Motor neuron (in vitro differentiated cells): ENCODE measurements at places on chromosomes 16 and 17. TPM values are rescaled to one million over a fixed set of nuclear protein-coding genes. Genes with fewer than 3 reads are reported as not detected.

ATP5PD gene
- total RNA-seq, result 384 TPM in 2 replicates

KRTAP4-4 gene
- total RNA-seq, result not detected in 2 replicates

DNA sequence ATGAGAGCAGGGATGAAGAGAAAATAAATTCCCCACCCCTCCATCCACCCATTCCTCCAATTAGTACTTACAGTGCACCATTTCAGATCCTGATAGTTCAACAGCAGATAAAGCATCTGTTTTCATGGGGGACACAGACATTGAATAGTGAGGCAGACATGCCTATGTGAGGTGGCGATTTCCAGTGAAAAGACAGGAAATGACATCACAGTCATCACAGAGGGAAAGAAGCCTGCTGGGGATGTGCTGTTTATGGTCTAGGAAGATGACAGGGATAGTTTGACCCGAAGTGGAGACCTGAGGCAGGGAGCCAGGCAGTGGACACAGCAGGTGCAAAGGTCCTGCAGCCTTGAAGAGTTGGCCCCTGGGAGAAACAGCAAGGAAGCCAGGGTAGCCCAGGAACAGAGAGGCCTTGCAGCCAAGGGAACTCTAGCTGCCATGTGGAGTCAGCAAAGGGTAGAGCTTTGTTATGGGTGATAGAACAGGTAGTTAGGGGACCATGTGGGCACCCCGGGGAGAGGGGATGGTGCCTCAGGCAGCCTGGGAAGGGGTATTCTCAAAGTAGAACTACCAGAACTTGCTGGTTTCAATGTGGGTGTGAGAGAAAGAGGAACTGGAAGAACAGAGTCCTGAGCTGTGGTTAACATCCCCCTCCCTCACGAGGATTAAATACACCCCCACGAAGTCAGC is 256.6 kb downstream of the CPPED1 start:
- ATAC-seq, result no peak

GRCh38 chr17:19316761-19317358 is 45.7 kb downstream of the B9D1 start:
- peak; percentile 1 for ATAC-seq

DNA sequence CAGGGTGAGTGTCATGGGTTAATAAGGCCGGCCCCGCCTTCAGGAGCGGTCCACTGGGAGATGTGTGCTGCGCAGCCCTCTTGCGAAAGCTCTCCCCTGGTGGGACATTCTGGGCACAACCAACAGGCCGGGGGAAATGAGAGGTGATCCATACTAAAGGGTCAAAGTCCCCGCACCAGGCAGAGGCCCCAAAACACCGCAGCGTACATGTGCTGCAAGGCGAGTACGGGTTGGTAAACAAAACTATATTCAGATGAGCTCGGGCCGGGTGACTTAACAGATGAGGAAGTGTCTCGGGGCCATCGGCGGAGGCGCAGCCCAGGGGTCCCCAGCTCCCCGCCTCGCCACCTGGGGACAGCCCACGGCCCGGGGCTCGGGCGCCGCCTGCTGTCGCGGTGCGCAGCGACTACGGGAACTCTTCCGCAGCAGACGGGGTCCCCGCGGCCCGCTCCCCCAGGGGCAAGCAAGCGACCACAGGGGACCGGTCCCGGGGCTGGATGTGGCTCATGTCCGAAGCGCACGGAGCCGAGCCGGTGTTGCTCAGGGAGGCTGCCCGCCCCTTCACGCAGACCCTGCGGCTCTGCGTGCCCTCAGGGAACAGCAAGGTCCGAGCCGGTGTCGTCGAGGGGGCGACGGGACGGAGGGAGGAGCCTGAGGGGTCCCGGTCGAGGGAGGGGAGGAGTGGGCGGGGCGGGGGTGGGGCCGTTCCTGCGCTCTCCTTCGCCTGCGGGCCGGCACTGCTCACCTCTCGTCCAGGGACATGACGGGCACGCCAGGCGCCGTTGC is at the start of gene RAB37:
TSS of gene RAB37 (plus strand) at position 744 of the 786 bp plus-strand sequence. CDS start at position 761, 17 bp downstream.
- peak; percentile 81 for ATAC-seq

DNA sequence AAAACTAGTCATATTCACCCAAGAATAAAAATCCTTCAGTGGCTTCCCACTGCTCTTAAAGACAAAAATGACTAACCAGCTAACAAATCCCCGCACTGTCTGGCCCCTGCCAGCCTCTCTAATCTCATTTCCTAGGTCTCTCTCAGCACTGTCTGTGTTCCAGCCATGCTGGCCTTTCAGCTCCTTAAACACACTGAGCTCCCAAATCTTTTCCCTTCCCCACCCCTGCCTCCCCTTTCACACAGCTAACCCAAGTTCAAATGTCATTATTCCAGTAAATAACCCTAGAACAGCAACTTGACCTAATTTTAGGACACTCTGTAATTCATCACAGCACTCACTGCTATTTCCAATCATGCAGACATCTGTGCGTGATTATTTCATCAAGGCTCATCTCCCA is 7.8 kb downstream of the SHCBP1 start:
- ATAC-seq, result no peak

DNA sequence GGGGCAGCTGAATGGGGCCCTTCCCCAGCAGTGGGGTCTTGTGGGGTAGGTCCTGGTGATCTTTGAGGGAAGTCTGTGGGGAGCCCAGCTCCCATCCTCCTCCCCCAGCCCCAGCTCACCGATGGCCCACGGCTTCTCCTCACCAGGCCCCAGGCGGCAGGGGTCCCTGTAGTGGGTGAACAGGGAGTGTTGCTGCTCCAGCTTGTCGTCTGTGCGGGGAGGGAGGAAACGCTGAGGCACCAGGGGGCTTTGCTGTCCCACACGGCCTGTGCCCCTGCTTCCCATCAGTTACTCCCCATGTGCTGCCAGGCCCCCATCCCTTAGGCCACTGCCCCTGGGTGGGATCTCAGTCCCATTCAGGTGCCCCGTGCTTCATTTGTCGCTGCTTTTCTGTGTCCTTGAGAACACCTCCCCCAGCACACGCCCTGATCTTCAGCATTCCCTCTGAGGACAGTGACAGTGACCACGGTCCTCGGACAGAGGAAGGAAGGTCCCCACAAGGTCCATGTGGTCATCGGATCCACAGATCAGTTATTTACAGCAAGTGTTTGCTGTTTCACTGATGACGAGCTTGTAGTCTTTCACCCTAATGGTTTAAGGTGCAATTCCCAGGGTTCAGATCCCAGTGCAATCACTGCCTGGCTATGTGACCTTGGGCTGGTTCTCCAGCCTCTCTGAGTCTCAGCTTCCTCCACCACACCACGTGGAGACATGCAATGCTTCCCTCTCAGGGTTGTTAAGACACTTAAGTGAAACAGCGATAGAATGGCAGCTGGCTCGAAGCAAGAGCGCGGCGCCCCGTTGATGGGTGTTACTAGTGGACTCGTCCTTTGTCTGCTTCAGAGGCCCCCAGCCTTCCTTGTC is 53.1 kb downstream of the PRMT7 start:
- ATAC-seq, result no peak

GRCh38 chr17:45288825-45289224 is 26.9 kb upstream of the SPATA32 start:
- ATAC-seq, result no peak

GRCh38 chr16:3074860-3075522 is 9.6 kb downstream of the IL32 start:
- no peak for ATAC-seq
